Mammary microvascular endothelial cell (primary cell): ENCODE measurements at places on chromosomes 6 and 20. TPM values are rescaled to one million over a fixed set of nuclear protein-coding genes. Genes with fewer than 3 reads are reported as not detected.

Gene OOEP
- not detected in 2 replicates for total RNA-seq

Gene HCK
- not detected in 2 replicates for total RNA-seq

Gene WFDC12
- not detected in 2 replicates for total RNA-seq

Gene CRISP2
- total RNA-seq = not detected in 2 replicates

Gene PREX1
- total RNA-seq = 65.6 and 66.8 TPM in 2 replicates

Gene MSH5
- total RNA-seq = 8.3 and 14.5 TPM in 2 replicates

Gene GFRA4
- not detected in 2 replicates for total RNA-seq

Gene SLC26A8
- total RNA-seq = not detected in 2 replicates

Gene ABHD16A
- total RNA-seq = 36.2 and 38.2 TPM in 2 replicates

Gene MUC21
- total RNA-seq = not detected in 2 replicates

Gene SDHAF4
- total RNA-seq = 6.9 and 10.5 TPM in 2 replicates

Gene RFX6
- not detected in 2 replicates for total RNA-seq

Gene CD164
- total RNA-seq = 113 and 121 TPM in 2 replicates

Gene TMEM217
- total RNA-seq = 7.8 and 10.1 TPM in 2 replicates

Gene LAMP5
- 0.30 TPM in 1 of 2 replicates, not detected in the other for total RNA-seq

Gene PPT2
- 14.4 and 22.5 TPM in 2 replicates for total RNA-seq

Gene BPHL
- 12.4 and 13.1 TPM in 2 replicates for total RNA-seq

Gene CST2
- total RNA-seq = not detected in 2 replicates

Gene UBE3D
- 3.8 and 6.5 TPM in 2 replicates for total RNA-seq

Gene HM13
- total RNA-seq = 53.5 and 79.1 TPM in 2 replicates

Gene LY6G5C
- total RNA-seq = 2.5 and 3.3 TPM in 2 replicates

Gene C20orf144
- 0.05 TPM in 1 of 2 replicates, not detected in the other for total RNA-seq

Gene THEMIS
- not detected in 2 replicates for total RNA-seq

Gene CTAGE9
- not detected in 2 replicates for total RNA-seq

Gene SPACA1
- not detected in 2 replicates for total RNA-seq

Gene SIRPB1
- total RNA-seq = 0.80 TPM in 1 of 2 replicates, not detected in the other

Gene CD109
- 53.6 and 55.0 TPM in 2 replicates for total RNA-seq

Gene C6orf141
- total RNA-seq = 10.6 and 11.3 TPM in 2 replicates

Gene RGS17
- total RNA-seq = 1.1 and 3.4 TPM in 2 replicates

Gene CEP162
- total RNA-seq = 3.5 and 4.7 TPM in 2 replicates

Gene BNIP5
- not detected in 2 replicates for total RNA-seq

Gene TCP11
- not detected in 2 replicates for total RNA-seq

Gene SS18L1
- total RNA-seq = 3.3 and 6.0 TPM in 2 replicates

Gene ATP6V1G2
- 0.07 and 0.39 TPM in 2 replicates for total RNA-seq

Gene AVP
- not detected in 2 replicates for total RNA-seq

Gene MATN4
- 0.20 TPM in 1 of 2 replicates, not detected in the other for total RNA-seq

Gene SERPINB6
- total RNA-seq = 157 and 185 TPM in 2 replicates

Gene CCN5
- not detected in 2 replicates for total RNA-seq

Gene SAMD3
- total RNA-seq = not detected in 2 replicates

Gene FAXC
- total RNA-seq = 0.20 and 2.5 TPM in 2 replicates
